ENCODE measurements at places on chromosomes 6 and 20.

GRCh38 chr20:6034134-6034969, 19.5 kb downstream of the LRRN4 start:
- no peak for DNase-seq

GRCh38 chr6:11766589-11767450, 11.8 kb downstream of the ADTRP start:
- DNase-seq = no peak

GRCh38 chr6:167054987-167055386, 55.8 kb downstream of the CEP43 start:
- DNase-seq = no peak

GRCh38 chr20:2401527-2401926, 20.8 kb downstream of the TGM6 start:
- no peak for DNase-seq

GRCh38 chr6:5335020-5335419, 73.7 kb downstream of the FARS2 start:
- DNase-seq = no peak

GRCh38 chr6:33195304-33196165, 3.3 kb upstream of the COL11A2 start:
- DNase-seq = no peak

- DNase-seq = no peak
Measured at GRCh38 chr6:108711071-108711470, 137.2 kb upstream of the ARMC2 start.

DNA sequence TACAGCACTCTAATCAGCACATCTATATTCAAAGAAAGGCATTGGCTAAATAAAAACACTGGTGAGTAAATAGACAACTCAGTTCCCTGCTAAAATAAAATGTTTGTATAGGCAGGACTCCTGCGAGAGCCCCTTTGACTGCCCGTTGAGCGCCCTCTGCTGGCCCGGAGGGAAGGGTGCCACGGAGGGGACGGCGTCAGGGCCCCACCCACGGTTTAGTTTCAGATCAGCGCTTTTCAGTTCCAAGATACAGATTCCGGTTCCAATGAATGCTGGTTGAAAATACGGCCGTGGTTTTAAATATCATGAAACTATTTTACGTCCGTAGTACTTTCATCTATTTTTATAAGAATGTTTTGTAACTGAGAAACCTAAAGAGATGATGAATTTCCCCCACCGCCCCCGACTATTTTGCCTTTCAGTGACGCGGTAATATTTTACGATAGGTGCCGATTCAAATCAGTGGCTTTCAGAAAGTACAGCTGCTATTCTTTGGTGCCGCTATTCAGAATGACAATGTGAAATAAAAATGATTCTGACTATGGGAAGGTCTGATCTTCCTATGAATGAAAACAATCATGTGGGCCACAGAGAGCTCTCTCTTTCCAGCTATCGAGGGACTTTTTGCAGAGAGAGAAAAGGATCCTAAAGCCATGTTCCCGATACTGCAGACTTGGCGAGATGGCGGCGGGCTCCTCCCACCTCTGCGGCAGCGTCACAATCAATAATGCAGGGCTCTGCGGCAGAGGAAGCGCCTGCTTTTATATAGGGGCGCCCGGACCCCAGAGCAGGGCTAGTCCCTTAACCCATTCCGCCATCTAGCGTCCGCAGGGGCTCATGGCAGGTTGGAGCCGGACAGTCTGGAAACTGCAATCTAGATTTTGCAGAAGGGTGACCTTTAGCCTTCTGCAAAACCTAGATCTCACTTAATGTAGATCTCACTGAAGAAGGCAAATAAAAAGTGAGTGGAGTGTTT, 10.6 kb upstream of the CCN6 start:
- DNase-seq = peak; percentile 95

DNA sequence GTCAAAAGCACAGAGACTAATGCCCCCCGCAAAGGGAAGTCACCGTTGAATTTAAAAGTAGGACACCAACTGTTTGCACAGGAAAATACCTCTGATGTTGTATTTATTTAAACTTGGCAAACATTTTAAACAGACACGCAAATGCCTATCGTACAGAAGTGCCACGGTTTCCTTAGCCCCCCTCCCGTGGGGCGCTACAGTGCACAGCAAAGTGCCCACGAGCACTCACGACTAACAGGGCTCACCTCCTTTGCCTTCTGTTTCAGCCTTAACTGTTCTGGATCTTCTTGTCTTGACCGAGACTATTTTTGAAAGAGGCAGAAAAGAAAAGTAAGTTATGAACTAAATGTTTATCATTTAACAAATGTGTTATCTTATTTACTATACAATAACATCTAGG, 67.8 kb downstream of the TAF4 start:
- no peak for DNase-seq

GRCh38 chr20:31869942-31870725, at the start of the genes DUSP15 and TTLL9:
TSS of gene DUSP15 (minus strand) at chr20:31870527. CDS start at chr20:31870337, 190 bp downstream.
TSS of gene TTLL9 (plus strand) at chr20:31870634. CDS start at chr20:31871127, 493 bp downstream.
- no peak for DNase-seq

DNA sequence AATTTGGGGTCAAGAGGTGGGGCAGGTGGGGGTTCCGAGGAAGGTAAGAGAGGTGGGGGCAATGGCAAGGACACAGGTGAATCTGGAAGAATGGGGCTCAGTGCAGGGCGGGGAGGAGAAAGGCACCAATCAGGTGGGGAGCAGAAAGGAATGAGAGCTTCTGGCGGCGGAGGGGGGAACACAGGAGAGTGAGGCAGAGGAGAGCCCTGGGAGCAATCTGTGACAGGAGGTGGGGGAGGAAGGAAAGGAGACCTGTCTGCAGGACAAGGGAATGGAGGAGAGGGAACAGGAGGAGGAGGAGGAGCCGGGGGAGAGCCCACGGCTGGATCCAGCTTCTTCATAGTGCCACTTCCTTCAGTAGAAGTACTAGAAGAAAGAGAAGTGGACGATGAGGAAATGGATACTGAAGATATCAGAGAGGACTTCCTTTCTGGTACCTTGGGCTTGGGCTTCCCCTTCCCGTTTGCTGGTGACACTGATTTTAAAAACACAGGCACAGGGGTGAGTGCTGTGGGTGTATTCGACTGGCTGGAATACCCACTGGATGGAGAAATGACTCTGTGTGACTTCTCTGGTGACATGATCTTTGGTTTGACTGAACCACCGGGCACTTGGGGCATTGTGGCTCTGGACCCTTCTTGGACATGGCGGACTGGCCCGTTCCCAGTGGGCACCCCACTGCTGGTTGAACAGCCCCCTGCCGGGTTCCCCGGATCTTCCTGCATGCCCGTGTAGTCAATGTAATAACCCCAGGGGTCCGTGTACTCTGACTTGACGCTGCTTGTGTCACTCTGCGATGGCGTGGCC, 27.4 kb downstream of the HEBP2 start:
- no peak for DNase-seq

- no peak for DNase-seq
Measured at GRCh38 chr20:46218656-46219055, 89.6 kb downstream of the CDH22 start.

DNA sequence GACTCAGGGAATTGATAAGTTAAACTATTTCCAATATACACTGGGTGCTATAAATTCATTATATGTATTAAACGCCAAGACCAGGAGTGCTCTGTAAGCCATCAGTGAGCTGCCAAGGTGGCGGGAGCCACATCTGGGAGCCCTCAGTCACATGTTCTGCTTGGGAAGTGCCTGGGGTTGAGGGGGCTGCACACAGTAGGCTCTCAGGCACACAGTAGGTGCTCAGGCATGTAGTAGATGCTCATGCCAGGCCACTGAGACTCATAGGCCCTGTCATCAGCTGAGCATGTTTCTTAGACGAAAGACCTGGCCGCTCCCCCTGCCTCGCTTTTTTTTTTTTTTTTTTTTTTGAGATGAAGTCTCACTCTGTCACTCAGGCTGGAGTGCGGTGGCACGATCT, 83.3 kb upstream of the BHLHE23 start:
- DNase-seq = no peak

DNA sequence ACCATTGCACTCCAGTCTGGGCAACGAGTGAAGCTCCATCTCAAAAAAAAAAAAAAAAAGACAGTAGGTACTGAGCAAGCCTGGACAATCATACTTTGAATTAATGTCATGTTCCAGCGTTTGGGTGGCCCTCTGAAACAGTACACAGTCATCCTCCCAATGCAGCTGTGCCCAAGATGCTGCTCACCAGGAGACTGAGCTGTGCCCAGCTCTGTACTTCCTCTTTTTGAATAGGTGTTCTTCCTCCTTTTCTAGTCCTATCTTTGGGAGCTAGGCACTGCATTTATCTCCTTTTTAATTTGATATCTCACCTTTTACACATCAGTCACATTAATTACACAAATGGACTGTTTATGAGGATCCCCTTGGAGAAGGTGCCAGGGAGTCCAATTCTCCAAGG, 101.5 kb downstream of the RPP40 start:
- no peak for DNase-seq

- DNase-seq = peak; percentile 69
Measured at GRCh38 chr6:110044096-110044495, 66.0 kb downstream of the GPR6 start.

GRCh38 chr6:36757206-36757605, 59.6 kb downstream of the RAB44 start:
- DNase-seq = no peak

DNA sequence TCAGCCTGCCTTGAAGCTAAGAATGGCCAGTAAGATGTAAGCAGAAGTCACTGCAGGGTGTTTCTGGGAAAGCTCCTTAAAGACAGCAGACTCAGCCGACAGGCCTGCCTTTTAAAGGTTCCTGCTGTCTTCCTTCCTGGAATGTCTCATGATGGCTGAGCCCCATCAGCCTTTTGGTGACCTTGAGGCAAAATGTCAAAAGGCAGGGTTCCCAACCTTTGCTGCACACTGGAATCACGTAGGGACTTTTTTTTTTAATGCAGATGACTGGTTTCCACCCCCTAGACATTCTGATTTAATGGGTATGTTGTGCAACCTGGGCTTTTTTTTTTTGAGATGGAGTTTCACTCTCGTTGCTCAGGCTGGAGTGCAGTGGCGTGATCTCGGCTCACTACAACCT, 11.6 kb downstream of the MDGA1 start:
- DNase-seq = no peak

GRCh38 chr20:24672886-24673677, 203.7 kb downstream of the SYNDIG1 start:
- no peak for DNase-seq

GRCh38 chr6:89669002-89669401, 30.5 kb upstream of the LYRM2 start:
- no peak for DNase-seq

DNA sequence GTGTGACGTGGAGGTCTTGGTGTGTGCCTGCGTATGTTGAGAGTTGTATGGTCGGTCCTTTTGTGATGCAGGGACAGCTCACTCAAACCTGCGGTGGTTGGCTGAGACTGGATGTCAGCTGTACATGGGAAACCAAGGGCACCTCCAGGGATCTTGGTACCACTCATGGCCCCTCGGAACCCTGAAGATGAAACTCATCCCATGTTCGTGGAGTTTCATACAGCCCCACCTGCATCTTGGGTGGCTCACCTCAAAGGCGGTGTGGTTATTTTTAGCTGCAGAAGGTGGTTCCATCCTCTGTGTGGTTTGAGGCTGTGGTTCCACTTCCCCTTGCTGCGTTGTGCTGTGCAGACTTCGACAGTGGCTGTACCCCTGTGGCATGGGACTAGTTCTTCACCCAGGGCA, 52.6 kb upstream of the SLC22A1 start:
- peak; percentile 56 for DNase-seq

GRCh38 chr6:11616200-11616611, 78.7 kb downstream of the TMEM170B start:
- DNase-seq = no peak

DNA sequence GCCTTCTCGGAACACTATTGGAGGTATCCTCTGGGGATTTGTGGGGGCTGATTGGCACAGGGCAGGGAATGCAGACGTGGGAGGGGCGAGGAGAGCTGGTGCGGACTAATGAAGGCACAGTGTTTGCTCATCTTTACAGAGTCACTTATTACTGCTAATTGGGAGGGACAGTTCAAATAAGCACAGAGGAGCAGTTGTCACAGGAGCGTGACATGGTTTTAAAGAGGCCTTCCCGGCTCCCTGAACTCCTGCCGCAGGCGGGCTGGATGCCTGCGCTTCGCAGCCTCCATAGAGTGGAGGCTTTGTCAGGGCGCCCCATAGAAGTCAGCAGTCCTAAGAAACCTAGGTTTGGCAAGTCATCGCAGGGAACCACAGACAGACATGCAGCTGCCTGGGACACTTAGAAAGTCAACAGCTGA, 149.6 kb downstream of the LINC00237 start:
- DNase-seq = no peak

DNA sequence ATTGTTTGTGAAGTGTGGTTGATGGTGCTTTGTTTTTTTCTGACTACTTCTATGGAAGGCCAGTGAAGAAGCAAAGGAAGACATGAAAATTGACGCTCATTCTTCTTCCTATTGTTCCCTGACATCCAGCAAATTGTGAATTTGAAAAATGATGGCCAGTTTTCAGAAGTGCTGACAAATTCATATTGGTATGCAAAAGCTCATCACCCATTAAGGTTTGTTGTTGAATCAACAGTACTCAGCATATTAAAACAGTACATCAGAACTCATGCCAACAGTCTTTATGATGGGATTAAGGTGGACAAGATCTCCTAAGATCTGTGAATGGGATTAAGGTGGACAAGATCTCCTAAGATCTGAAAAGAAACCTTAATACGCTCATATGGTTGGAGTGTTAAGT, 1.0 kb upstream of the MTG2 start:
- no peak for DNase-seq

GRCh38 chr20:59120919-59121318, 42.7 kb upstream of the ZNF831 start:
- no peak for DNase-seq

DNA sequence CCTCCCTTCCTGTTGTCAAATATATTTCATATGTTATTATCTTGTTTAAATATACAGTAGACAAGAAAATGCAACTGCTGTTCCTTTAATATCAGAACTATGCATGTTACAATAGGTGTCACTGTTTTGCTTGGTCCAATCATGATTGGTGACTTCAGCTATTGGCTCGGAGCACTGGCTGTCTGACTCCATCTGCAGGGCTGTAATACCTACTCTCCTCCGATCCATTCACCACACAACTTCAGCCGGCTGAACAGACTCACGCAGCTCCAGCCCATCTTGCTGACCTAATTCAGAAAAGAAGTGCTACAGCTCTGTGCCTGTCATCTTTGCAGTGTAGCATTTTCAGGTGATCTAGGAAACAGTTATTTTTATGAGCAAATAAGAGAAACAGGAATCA, at the start of gene BTBD3:
Gene BTBD3 (plus strand): TSS at position 231 of the 400 bp plus-strand sequence. CDS start 383 bp downstream, outside the sequence.
- DNase-seq = no peak

GRCh38 chr6:40540790-40541189, 46.4 kb downstream of the LRFN2 start:
- no peak for DNase-seq

- no peak for DNase-seq
Measured at GRCh38 chr6:133277900-133278545, 36.9 kb downstream of the EYA4 start.

All from DND-41 (cell line).